ENCODE measurements at places on chromosomes 4 and X. TPM values are rescaled to one million over a fixed set of nuclear protein-coding genes. Genes with fewer than 3 reads are reported as not detected.

Gene CPLX1
- 0.53 TPM for total RNA-seq

Gene UCP1
- not detected for total RNA-seq

Gene RHOXF2
- total RNA-seq = not detected

Gene FTSJ1
- total RNA-seq = 72.0 TPM

Gene PHF8
- 38.8 TPM for total RNA-seq

Gene DRP2
- total RNA-seq = 0.97 TPM

Gene PASD1
- not detected for total RNA-seq

Data from activated CD8-positive, alpha-beta T cell treated with anti-CD3 and anti-CD28 coated beads, Interleukin-2, amount 10 ng/mL, durations not matched to agents 7 days and 5 days (primary cell).